ENCODE measurements at places on chromosomes 11 and 22. TPM values are rescaled to one million over a fixed set of nuclear protein-coding genes. Genes with fewer than 3 reads are reported as not detected.
A peak's percentile ranks its signal among the peaks of the same experiment; 100 is the strongest.

DNA sequence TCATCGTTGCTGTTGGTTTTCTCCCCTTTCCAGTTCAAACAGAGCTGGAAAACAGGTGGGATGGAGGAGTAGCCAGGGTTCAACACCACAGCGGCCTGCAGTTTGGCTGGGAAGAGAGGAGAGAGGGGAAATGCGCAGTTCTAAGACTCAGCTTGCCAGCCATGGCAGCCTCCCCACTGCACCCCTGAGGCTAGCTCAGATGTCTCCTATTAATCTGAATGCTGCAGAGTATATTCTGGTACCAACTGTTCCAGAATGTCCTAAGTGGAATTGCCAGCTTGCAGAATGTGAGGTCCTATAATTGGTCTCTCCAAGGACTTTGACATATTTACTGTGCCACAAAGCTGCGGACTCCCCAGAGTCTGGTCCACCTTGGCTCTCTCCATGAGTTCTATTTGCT lies 32.0 kb downstream of the NEFH start:
- DNase-seq, result no peak

GRCh38 chr11:43988040-43988817 lies 45.8 kb downstream of the C11orf96 start:
- DNase-seq, result no peak

- DNase-seq, result peak; percentile 29
Observed at GRCh38 chr22:40922484-40923303, 28.5 kb upstream of the RBX1 start.

DNA sequence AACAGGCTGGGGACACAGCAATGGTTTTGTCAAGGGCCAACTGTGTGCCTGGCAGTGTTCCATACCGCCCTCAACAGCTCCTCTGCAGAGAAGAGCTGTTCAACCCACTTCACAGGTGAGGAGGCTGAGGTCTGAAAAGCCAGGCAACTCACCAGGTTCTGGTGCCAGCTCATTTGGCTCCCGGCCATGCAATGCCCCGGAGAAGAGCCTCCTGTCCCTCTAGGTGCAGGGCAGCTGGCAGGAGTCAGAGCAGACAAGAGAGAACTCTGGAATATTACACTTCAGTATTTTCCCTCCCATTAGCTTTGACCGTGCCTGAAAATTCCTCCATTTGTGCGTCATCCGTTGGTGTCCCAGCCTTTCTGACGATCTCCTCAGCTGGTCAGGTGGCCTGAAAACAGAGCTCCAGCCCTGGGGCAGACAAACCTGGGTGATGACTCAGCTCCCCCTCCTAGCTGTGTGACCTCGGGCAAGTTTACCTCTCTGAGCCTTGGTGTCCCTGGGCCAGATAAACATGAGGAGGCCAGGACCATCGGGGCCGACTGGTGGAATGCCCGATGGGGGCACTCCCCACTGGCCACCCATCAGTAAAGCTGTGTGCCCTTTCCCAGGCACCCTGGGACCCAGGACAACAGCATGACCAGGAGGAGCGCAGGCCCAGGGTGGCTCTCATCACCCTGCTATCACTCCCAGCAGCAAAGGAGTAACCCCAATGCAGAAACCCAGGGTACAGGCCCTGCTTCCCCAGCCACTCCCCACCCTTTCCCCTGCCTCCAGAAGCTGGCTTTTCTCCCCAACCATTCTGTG lies 9.6 kb upstream of the C1QTNF6 start:
- DNase-seq, result peak; percentile 92

GRCh38 chr11:12248330-12248729 lies 129.0 kb upstream of the PARVA start:
- DNase-seq, result no peak

The C11orf87 gene
- 0.05 TPM for total RNA-seq

The ZP1 gene
- not detected for total RNA-seq

The DDTL gene
- 3.4 TPM for total RNA-seq

DNA sequence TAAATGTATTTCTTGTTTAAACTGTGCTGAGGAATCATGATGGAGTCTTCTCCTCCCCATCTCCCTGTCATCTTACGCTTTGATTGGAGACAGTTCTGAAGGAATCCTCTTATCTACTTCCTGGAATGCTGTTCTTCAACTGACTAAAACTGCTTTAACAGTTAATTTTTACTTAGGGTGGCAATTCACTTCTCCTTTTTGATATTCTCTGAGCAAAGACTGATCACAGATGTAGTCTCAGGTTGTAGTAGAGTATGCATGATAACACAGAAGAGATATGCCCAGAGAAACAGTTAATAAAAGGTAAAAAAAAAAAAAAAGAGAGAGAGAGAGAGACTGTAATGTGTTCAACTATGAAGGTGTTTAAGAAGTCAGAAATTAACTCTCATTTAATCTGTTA lies 1.4 kb upstream of the CASP5 start:
- DNase-seq, result no peak

The CARD10 gene
- 32.0 TPM for total RNA-seq

The MS4A7 gene
- 0.22 TPM for total RNA-seq

GRCh38 chr11:69131644-69132300 lies 24.0 kb upstream of the SMIM38 start:
- DNase-seq, result peak; percentile 66

DNA sequence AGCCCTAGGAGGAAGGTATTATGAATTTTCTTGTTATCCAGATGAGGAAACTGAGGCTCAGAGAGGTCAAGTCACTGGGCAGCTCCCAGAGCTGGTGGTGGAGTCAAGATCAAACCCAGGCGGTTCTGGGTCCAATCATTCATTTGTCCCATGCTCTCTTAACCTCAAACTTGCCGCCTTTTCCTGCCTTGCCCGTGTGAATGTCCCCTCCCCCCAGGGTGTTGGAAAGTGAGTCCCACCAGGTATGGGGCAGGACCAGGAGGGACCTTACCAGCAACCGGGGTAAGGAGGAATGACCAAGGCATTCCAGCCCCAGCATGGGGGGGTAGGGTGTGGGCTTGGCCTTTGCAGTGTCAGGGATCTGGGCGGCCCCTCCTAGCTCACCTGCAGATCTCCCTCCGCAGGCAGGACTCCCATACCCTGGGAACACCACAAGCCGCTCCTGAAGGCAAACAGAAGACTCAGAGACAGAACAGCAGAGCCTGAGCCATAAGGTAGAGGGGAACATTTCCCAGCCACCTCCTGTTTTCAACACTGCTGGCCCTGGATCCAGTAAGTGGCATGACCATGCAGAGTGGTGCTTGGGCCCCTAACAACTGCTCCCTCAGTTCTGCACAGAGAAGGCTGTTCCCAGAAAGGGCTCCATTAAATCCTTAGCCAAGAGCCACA lies 41.2 kb upstream of the SYT7 start:
- DNase-seq, result no peak

GRCh38 chr22:23225724-23226496 lies 45.6 kb downstream of the BCR start:
- DNase-seq, result no peak

The MFRP gene
- not detected for total RNA-seq

- DNase-seq, result peak; percentile 26
Observed at GRCh38 chr11:45105233-45105983, 41.0 kb upstream of the PRDM11 start.

DNA sequence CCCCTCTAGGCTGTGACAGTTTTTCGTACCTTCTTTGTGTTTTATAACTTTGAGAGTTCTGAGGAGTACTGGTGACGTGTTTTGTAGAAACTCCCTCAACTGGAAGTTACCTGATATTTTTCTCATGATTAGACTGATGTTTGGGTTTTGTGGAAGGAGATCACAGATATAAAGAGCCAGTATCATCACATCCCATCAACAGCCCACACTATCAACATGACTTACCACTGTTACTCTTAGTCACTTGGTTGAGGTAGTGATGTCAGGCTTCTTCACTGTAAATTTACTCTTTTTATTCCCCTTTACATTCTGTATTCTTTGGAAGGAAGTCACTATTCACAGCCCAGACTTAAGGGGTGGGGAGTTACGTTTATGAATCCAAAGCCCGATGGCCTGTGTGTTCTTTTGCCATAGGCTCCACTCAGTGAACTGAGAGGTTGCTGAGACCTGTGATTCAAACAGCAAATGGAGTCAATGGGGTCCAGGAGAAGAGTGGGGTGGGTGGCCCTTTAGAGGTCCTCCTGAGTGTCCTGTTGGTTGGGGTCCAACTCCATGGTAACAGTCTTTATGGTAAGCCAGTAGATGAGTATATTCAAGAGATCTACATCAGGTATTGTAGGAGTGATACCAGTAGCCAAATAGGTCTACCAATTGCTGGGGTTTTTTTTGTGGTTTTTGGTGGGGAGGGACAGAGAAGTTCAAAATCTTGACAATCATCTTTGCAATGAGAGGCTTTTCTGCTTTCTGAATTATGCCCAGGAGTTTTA lies 15.2 kb upstream of the MS4A4E start:
- DNase-seq, result no peak
